ENCODE measurements at places on chromosomes 12 and 14.

DNA sequence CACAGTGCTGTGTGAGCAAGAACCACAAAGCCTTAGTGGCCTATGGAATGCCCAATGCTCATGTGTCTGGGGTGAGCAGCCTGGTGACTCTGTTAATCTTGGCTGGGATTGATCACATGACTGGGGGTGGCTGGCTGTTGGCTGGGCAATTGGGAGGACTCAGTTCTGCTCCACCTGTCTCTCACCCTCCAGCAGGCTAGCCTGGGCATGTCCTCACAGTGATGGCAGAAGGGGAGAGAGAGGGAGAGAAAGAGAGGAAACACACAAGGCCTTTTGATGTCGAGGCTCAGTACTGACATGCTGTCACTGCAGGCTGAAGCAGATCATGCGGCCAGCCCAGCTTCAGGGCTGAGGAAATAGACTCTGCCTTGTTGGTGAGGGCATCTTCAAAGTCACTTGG, 136.8 kb downstream of the TBX5 start:
- no peak for DNase-seq

DNA sequence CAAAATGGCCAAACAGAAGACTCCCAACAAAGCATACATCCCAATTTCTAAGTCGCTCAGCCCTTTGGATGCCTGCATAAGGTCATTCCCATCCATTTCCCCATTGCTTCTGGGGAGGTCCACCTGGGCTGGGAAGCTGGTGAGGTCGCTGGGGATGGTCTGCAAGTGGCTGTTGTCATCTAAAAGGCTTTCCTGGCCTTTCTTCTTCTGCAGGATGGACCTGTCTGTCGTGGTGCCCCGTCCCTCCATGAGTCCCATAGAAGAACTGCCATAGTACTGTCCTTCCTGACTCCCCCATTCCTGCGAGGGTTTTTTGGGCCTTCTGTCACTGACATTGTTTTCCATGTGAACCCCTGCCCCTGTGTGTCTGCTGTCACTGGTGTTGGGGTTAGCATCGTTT, 221.1 kb downstream of the GLT1D1 start:
- no peak for DNase-seq

GRCh38 chr12:21553329-21553675, 27.2 kb downstream of the SPX start:
- DNase-seq = no peak

DNA sequence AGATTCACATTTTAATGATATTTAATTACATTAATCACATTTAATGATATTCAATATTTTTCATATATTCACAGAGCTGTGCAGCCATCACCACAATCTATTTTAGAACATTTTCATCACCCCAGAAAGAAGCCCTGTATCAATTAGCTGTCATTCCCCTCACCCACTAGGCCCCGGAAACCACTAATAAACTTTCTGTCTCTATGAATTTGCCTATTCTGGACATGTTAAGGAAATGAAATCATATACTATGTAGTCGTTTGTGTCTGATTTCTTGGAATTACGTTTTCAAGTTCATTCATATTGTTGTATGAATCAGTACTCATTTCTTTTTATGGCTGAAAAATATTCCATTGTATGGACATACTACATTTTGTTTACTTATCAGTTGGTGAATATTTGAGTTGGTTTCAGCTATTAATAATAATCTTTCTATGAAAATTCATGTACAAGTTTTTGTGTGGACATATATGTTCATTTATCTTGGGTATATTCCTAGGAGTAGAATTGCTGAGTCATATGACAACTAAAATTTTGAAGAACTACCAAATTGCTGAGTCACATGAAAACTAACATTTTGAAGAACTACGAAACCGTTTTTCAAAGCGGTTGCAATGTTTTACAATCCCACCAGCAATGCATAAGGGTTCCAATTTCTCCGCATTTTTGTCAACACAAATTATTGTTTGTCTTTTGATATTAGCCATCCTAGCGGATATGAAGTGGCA, 11.7 kb upstream of the OTOGL start:
- DNase-seq = no peak

DNA sequence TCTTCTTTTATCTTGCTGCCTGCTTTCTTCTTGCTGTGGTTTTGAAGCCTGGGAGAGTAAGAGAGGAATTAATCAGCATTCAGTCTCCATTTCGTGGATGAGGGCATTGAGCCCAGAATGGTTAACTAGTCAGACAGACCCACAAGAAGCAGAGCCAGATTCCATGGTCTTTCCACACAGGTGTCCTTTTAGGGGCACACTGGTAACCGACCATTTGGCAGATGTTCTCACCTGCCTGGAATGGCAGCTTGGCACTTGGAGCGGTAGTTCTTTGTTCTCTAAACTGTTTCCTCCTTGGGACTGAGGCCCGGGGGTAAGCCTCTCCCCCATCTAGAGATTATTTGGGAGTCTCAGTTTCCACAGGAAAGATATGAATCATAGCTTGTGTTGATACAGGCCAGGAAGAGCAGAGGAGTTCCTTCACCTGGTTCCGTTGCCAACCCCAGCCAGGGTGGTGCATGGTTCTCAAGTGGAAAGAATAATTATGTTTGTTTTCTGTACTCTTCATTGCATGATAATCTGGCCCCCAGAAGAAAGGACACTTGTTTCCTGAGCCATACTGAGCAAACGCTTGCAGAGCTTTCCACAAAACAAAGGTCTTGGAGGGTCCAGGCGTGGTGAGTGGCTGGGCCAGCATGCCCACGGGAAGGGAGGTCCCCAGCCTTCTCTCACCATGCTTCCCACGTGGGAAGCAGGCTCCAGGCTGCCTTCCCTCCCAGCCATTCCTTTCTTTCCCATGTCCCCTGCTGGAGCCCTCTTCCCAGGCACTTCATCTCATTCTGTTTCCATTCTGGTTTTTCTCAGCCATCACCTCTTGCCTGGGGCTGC, 2.0 kb upstream of the KRT75 start:
- no peak for DNase-seq

DNA sequence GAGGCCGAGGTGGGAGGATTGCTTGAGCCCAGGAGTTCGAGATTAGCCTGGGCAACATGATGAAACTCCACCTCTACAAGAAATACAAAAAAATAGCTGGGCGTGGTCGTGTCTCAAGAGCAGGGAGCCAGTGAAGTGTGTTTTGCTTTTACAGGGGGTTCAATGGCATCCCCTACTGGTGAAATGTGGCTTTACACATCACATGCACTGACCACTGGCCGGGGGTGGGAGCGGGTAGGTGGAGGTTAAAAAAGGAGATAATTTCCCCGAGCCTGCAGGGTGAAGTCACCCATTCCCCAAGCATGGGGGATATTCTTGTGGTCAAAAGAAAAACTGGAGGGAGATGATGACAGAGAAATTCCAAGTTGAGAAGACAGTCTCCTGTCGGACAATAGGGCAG, 63.6 kb upstream of the PWP1 start:
- no peak for DNase-seq

DNA sequence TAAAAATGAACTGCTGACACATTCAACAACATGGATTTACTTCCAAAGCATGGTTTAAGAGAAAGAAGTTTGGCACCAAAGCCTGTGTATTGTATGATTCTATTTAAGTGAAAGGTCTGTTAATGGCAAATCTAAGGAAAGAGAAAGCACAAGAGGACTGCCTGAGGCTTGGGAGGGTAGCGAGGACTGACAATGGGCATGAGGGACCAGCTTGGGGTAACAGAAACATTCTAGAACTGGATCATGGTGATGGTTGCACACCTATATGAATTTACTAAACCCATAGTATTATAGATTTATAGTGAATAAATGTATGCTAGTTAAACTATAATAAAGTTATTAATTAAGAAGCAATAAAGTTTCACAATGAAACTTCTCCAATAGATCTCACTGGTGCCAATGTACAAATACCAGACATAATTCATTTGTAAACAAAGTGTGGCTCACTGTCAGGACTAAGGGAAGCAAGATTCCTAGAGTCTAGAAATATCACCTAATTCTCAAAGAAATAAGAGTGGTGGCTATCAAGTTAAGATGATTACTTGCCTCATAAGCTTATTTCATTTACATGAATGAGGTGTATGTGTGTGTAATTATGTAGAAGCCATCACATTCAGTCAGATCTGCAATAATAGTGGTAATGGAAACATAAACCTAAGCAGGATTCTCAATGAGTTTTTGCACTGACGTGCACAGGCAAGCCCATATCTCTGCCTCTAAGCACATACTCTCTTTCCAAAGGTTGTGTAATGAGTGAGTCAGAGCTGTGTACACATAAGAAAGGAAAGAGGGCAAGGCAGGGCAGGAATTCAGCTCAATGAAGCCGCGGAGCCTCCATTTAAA, 353.4 kb downstream of the KCNH5 start:
- DNase-seq = peak; percentile 26

DNA sequence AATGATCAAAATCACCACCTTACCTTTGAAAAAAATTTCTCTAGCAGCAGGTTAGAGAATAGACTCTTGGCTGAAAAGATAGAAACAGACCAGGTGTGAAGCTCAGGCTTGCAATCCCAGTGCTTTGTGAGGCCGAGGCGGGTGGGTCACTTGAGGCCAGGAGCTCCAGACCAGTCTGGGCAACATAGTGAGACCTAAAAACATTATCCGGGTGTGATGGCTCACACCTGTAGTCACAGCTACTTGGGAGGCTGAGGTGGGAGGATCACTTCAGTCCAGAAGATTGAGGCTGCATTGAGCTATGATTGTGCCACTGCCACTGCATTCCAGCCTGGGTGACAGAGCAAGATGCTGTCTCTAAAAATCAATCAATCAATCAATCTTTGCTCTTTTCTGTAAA, 105.3 kb upstream of the TBX3 start:
- DNase-seq = no peak

DNA sequence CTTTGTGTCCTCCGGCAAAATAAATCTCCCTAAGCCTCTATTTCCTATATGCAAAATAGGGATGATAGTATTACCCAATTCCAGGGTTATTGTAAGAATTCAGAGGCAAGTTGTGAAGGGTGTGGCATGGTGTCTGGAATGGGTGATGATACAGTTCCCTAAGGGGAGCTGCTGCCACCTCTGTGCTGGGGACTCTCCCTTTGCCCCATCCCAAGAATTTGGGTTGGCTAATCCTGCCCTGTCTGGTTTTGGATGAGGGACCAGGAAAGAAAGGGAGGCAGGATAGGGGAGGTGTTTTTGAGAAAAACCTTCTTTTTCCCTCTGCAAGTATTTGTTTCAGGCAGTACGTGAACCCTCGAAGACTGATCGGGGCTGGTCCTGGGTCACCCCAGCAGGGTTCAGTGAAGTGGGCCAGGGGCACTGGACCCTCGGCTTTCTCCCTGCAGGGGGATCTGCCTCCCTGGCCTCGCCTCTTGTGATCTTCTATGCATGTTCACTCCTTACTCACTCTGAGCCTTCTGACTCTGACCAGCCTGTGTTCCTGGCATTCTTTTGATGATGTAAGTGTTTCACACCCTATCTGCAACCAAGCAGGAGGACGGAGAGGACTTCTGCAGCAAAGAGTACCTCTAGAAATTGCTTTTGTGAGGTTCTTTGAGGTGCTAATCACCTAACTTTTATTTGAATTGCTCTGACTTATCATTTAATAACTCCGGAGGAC, 60.8 kb downstream of the RASSF3 start:
- no peak for DNase-seq

- no peak for DNase-seq
Measured at GRCh38 chr14:79965896-79966295, 245.4 kb downstream of the DIO2 start.

DNA sequence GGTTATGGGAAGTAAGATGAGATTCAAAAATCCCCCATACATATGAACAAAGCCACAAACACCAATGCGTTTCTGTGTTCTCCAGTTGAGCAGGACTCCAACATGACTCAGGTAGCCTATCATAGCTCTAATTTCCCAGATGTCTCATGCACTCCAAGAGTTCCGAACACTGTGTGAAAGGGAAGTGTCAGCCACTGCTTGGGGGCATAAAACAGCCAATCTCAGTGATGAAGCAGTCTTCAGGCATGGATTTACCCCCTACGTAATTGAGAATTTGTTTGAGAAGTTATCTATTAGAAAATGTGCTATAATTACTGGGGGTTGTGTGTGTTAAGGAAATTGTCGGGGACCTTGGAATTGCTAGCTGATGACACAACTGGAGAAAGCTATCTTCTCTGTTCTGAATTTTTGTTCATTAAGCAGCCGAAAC, 153.9 kb upstream of the AVPR1A start:
- DNase-seq = no peak

- no peak for DNase-seq
Measured at GRCh38 chr12:789852-790563, 37.6 kb downstream of the WNK1 start.

DNA sequence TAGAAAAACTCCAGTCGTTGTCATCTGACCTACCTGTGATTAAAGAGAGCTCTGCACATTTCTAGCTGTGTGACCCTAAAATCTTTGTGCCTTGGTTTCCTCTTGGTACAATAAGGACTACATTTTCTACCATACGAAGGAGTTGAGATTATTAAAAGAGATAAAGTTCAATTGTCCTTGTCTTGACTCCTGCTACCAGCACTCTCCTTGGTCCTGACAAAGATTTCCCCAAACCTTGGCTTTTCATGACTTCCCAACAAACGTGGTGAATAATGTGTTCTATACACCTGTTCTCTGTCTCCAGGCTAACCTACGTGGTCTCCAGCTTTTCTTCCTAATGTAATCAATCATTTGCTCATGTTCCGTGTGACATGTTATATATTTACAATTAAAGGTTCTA, 223.5 kb downstream of the MSRB3 start:
- DNase-seq = no peak

- no peak for DNase-seq
Measured at GRCh38 chr12:10730559-10730958, 7.4 kb upstream of the YBX3 start.

GRCh38 chr12:105357162-105357691, 26.7 kb downstream of the C12orf75 start:
- no peak for DNase-seq

DNA sequence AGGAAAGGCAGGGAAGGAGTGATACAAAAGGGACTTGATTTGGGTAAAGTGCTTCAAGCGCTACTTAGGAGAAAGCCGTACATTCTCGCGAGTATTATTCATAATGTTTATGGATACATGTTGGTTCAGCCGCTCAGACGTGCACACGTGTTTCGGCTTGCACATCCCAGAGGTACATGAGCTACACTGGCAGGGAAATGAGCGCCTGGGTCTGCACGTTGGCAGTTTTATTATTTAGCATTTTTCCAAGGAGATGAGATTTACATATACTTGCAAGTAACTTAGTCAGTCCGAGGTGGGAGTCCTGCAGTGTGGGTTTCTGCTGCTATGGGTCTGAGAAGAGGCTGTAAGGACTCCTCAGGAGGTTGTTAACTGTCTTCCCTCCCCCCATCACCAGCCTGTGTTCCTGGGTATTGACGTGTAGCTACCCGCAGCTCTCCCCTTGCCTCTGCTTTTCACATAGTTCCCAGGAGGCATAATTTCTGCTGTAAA, 1.5 kb downstream of the PRKCH start:
- DNase-seq = peak; percentile 12

- DNase-seq = no peak
Measured at GRCh38 chr14:72528059-72528862, 365.6 kb downstream of the DPF3 start.
